ENCODE measurements at places on chromosomes 2 and 18. TPM values are rescaled to one million over a fixed set of nuclear protein-coding genes. Genes with fewer than 3 reads are reported as not detected.

GRCh38 chr2:24164416-24164973 lies 10.4 kb upstream of the FAM228A start:
- peak; percentile 69 for DNase-seq

DNA sequence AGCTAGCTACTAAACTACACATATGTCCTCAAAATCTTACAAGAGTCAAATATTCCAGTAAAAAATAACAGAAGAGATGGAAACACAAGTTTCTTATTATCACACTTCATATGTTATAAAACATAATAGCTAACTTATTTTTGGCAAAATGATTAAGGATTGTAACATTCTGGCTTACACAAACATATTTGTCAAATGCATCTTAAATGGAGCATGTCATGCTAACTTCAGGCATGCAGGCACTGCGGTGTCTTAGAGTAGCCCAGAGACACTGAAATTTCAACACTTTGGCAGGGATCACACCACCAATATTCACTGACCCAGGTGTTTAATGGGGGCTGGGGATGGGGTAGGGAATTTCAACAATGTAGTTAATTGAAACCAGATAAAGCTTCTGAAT lies 51.6 kb downstream of the LDAH start:
- DNase-seq: no peak

GRCh38 chr2:101972621-101973434 lies 18.9 kb upstream of the IL1R2 start:
- no peak for DNase-seq

DNA sequence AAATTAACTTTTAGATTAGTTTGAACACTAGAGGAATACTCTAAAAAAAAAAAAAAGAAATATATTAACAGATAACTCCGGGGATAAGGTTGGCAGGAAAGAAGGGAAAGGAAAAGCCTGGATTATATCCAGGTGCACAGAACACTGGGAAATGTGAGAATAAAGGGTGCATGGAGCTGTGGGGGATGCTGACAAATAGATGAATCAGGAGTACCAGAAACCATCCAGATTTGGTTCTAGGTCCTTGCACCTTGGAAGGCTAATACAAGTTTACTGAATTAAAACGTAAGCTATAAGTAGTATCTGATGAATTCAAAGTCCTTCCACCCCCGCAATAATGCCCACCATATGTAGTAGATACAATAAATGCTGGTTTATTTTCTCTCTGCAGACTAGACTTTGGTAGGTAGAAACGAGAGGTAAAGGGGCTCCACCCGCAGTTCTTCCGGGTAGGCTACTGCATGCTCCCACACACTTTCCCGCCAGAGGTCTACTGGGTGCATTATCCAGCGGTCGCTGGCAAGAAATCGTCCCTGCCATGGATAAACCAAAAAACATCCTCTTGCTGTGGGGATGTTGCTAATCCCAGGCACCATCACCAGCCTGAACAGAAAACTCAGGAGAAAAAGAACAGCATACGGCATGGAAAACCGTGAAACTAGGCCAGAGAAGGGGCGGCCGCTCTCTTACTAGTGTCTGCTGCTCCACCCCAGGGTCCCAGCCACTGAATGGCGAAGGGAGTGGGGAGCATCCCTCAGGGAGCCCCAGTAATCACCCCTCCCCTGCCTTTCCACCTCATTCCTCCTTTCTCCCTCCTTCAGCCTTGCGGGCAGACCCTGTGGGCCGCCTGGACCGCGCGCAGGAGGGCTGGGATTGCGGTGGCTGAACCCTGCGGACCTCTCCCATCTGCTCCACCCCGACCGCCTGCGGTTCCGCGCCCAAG lies 1.5 kb downstream of the CNRIP1 start:
- DNase-seq: peak; percentile 30

DNA sequence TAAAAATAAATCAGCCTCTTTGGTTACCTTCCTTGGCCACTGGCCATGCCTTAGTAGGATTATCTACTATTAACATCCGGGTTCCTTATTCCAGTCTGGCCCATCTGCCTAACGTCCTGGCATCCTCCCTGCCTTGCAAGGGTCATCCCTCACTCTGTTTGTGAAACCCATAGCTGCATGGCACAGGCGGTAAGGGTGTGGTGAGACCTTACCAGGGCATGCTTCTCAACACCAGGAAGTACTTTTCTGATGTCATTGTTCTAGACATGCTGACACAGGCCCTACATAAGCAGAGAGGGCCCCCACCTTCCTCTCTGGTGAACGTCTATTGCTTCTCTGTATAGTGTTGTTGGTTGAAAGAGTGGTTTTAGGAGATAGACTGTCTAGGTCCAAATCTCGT lies 296.8 kb upstream of the SPRED2 start:
- no peak for DNase-seq

- DNase-seq: no peak
These were observed 314.0 kb upstream of the ID2 start for GRCh38 chr2:8367833-8368232.

DNA sequence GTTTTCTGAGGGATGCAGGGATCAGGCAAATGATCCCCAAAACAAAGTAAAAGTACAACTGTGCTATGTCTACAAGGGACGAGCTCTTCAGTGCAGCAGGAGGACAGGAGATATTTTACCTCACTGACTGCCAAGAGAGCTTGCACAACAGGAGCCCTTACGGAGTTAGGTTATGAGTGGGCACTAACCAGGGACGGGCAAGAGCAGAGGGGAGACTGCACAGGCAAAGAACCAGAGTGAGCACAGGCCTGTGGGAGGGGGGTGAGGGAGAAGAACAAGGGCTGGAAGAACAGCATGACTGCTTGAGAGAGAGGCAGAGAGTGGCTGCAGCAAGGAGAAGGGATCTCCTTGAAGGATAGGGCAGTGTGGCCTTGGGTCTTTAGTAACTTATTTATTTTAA lies 101.1 kb upstream of the PID1 start:
- no peak for DNase-seq

- DNase-seq: no peak
These were observed 14.6 kb upstream of the AFG3L2 start for GRCh38 chr18:12391487-12392165.

DNA sequence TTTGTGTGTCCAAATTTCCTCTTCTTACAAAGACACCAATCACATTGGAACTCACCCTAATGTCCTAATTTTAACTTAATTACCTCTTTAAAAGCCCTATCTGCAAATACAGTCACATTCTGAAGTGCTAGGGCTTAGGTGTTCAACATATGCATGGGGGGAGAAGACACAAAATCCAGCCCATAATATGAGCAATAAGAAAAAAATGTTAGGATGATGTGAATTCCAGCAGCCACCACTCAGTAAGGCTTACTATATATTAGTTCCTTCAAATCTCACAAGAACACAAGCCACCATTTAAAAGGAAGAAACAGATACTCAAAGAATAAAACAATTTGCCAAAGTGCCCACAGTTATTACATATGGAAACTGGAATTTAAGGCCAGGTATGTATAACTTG lies 285.7 kb downstream of the EPHA4 start:
- DNase-seq: no peak

- no peak for DNase-seq
These were observed 62.7 kb downstream of the ZNF516 start for GRCh38 chr18:76432274-76432755.

DNA sequence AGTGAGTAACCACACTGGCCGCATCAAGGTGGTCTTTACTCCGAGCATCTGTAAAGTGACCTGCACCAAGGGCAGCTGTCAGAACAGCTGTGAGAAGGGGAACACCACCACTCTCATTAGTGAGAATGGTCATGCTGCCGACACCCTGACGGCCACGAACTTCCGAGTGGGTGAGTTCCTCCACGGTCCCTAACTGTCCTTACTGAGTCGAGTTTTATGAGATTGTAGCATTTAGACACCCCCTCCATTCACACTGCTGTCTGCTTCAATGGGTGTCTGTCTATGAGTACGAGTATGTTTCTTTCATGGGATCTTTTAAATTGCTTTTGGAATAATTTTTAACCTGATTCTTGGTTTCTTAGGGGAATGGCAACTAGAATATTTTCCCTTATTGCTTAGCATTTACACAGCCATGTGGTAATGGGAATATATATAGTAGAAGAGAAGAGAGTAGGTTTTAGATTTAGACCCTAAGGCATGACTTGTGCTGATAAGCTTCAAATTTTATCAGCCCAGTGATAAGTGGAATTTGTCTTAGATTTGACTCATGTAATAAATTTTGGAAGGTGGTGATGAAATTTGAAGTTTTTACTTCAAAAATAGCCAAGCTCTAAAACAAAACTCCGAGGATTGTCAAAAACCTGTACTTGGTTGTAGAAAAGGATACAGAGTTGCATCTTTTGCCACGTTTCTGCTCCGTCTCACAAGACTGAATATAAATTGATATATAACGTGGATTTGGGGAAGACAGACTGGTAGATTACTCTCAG lies 188.2 kb downstream of the LTBP1 start:
- no peak for DNase-seq

- peak; percentile 88 for DNase-seq
These were observed 24.1 kb upstream of the CHRNA1 start for GRCh38 chr2:174788291-174788929.

DNA sequence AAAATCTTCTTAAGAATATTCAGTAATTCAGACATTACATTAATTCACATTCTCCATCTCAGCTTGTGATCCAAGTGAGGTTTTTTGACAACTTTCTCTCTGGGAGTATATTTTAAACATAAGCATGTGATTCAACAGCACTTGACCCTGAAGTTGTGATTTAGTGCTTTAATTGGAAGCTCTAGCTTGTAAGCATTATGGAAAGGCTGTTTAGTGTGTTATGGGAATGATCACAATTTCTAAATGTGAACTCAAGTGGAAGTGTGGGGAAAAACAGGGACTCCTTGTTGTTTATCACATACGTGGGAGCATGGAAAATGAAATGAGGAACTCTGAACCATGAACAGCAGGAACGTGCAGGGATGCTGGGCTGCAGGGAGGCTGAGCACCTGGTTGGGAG lies 148.9 kb upstream of the BCL2L11 start:
- no peak for DNase-seq

DNA sequence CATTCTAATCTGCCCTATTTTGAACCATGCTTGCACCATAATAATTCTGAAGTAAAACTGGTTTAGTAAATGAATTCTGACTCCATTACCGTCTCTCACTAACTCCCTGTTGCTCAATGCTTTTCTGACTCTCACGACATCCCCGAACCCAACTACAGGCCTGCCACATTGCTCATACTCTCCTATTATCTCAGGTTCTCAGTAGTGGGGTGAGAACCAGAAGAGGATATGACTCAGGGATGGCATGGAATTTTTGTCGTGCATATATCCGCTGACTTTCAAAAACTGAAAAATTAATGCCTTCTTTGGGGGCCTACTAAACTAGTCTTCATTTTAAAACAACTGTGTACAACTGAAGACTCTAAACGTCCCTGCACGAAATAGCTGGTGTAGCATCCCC lies 34.3 kb downstream of the NETO1 start:
- no peak for DNase-seq

GRCh38 chr2:216495656-216496055 lies 3.0 kb upstream of the RPL37A start:
- DNase-seq: no peak

DNA sequence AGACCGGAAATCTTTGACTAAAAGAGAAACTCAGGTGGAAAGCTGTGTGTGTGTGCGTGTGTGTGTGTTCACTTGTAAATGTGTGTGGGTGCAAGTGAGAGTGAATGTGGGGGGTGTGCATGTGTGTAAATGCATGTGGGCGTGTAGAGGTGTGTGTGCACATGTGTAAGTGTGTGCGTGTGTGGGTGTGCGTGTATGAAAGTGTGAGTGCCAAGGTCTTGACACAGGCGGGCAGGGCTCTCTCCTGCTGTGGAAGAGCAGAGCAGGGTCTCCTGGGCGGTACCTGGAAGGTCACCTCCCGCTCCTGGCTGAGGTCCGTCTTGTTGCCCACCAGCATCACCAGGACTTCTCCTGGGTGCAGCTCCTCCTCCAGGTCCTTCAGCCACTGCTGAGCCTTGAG lies 10.6 kb downstream of the PRLH start:
- no peak for DNase-seq

GRCh38 chr2:179726461-179727180 lies 134.8 kb downstream of the ZNF385B start:
- DNase-seq: no peak

GRCh38 chr2:1730015-1730927 lies 14.0 kb downstream of the PXDN start:
- DNase-seq: peak; percentile 65

- DNase-seq: no peak
These were observed 8.9 kb upstream of the KLHL29 start for GRCh38 chr2:23376075-23376474.

- no peak for DNase-seq
These were observed 159.1 kb upstream of the LHCGR start for GRCh38 chr2:48914477-48915089.

- no peak for DNase-seq
These were observed 31.5 kb downstream of the MRPL33 start for GRCh38 chr2:27803046-27803445.

GRCh38 chr2:105432749-105433148 lies 33.9 kb upstream of the FHL2 start:
- DNase-seq: no peak

GRCh38 chr2:96245609-96246390 lies 20.0 kb downstream of the TMEM127 start:
- no peak for DNase-seq

- DNase-seq: peak; percentile 45
These were observed 25.8 kb upstream of the ZNF397 start for GRCh38 chr18:35215026-35215425.

Gene FEZ2
- 22.0 TPM for total RNA-seq

Gene EMX1
- 0.72 TPM for total RNA-seq

Gene PTPN4
- total RNA-seq: 89.8 TPM

Gene REG1B
- not detected for total RNA-seq

Gene RAB6D
- total RNA-seq: not detected

Gene INHBB
- total RNA-seq: 0.13 TPM

Gene SERPINB11
- not detected for total RNA-seq

Gene SERPINB12
- not detected for total RNA-seq

Gene CCT4
- total RNA-seq: 360 TPM

Gene FHOD3
- total RNA-seq: 7.0 TPM

Gene ME2
- 46.4 TPM for total RNA-seq

Measured in H9 (cell line).